ENCODE measurements at places on chromosomes 2 and 18. TPM values are rescaled to one million over a fixed set of nuclear protein-coding genes. Genes with fewer than 3 reads are reported as not detected.

The TMEM163 gene
- 1.1 TPM for total RNA-seq

The TNS1 gene
- 5.7 TPM for total RNA-seq

The CTLA4 gene
- total RNA-seq: not detected

The IL1RL1 gene
- total RNA-seq: not detected

The OTX1 gene
- 0.74 TPM for total RNA-seq

The UGT1A9 gene
- total RNA-seq: not detected

The NEURL3 gene
- total RNA-seq: not detected

The C1QL2 gene
- 0.69 TPM for total RNA-seq

The GAD1 gene
- 0.47 TPM for total RNA-seq

The CWC22 gene
- total RNA-seq: 31.5 TPM

The FHOD3 gene
- total RNA-seq: 8.7 TPM

The TUBA3D gene
- total RNA-seq: not detected

The LAMA3 gene
- total RNA-seq: 4.9 TPM

The UGT1A1 gene
- total RNA-seq: not detected

The GKN1 gene
- not detected for total RNA-seq

The LOXHD1 gene
- total RNA-seq: 0.17 TPM

The CHRND gene
- not detected for total RNA-seq

The GATA6 gene
- not detected for total RNA-seq

The SPDYA gene
- total RNA-seq: 0.42 TPM

The SLC39A6 gene
- 46.8 TPM for total RNA-seq

The INPP4A gene
- total RNA-seq: 36.9 TPM

The RAD51AP2 gene
- total RNA-seq: not detected

The PLB1 gene
- total RNA-seq: not detected

The CAPN14 gene
- 0.54 TPM for total RNA-seq

The DGUOK gene
- 57.2 TPM for total RNA-seq

The CNTNAP5 gene
- total RNA-seq: 0.49 TPM

The TFCP2L1 gene
- total RNA-seq: 6.4 TPM

The INHBB gene
- 0.16 TPM for total RNA-seq

The FOXI3 gene
- total RNA-seq: 11.8 TPM

The DNAJC5G gene
- 0.39 TPM for total RNA-seq

The GAL3ST2 gene
- 1.5 TPM for total RNA-seq

The TM4SF20 gene
- total RNA-seq: not detected

The UGT1A4 gene
- total RNA-seq: not detected

The NDC80 gene
- total RNA-seq: 38.9 TPM

The NAT8 gene
- not detected for total RNA-seq

The MAP2 gene
- total RNA-seq: 4.4 TPM

The ANKRD62 gene
- not detected for total RNA-seq

The LRATD1 gene
- total RNA-seq: 5.7 TPM

The TMEM37 gene
- total RNA-seq: 8.8 TPM

The HAAO gene
- 0.97 TPM for total RNA-seq

The FSHR gene
- total RNA-seq: not detected

The CUL3 gene
- total RNA-seq: 99.5 TPM

Measured in GM23338 (cell line).